Natural killer cell (primary cell): ENCODE measurements at places on chromosomes 16 and 17.
A peak's percentile ranks its signal among the peaks of the same experiment; 100 is the strongest.

DNA sequence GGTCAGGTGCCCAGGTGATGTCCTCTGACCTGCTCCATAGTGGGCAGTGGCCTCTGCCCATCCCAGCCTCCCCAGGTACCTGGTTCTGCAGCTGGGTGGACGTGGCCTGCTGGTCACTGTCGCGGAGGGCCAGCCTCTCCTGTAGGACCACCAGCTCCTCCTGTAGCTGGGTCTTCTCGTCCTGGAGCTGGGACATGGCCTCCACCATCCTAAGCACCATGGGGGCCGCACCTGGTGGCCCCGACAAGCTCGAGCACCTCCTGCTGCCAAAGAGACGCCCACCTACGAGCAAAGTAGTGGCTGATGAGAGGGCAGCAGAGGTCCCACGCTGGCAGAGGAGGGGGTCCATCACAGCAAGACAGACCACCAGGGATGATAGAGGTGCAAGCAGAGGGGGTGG is 16.9 kb downstream of the KIFC3 start:
- no peak for DNase-seq

- DNase-seq, result no peak
These were observed 1504.5 kb downstream of the CDH11 start for GRCh38 chr16:63617047-63617989.

GRCh38 chr17:59771093-59771492 is 63.6 kb downstream of the VMP1 start:
- DNase-seq, result no peak

DNA sequence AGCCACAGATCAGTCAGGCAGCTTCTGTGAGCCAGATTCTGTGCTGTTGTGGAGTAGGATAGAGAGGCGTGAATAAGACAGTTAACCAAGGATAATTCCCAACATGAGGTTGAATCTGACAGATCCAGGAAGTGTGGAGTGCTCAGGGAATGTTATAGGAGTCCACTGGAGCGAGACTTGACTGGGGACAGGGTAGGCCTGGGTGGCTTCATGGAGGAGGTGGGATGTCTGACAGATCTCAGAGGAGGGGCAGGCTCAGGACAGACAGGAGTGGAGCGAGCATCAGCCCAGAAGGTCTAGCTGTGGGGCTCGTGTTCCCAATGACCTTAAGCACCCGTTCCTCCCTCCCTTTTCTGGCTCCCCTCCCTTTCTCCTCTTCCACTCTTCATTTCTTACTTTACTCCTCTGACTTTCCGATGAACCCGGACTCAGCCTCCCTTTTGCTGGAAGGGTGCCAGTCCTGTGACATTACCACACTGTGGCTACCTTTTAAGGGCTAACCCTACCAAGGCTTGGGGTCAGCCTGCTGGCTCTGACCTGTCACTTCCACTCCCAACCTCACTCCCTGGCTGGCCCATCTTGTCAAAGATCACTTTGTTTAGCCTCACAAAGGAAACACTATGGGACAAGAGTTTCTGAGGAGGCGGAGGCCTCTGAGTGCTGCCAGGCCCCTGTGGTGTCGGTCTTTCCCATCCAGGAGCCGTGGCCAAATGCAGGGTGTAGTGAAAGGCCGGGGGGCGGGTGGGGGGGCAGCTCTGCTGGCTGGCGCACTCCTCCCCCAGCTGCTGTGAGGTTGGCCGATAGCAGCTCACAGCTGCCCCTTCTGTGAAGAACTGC is 28.5 kb upstream of the EFCAB13 start:
- DNase-seq, result no peak

GRCh38 chr16:28279006-28279405 is 13.3 kb upstream of the SBK1 start:
- no peak for DNase-seq

- DNase-seq, result no peak
These were observed 323.3 kb downstream of the BCAS3 start for GRCh38 chr17:61000911-61001310.

GRCh38 chr17:57132663-57133062 is 47.6 kb downstream of the AKAP1 start:
- no peak for DNase-seq

DNA sequence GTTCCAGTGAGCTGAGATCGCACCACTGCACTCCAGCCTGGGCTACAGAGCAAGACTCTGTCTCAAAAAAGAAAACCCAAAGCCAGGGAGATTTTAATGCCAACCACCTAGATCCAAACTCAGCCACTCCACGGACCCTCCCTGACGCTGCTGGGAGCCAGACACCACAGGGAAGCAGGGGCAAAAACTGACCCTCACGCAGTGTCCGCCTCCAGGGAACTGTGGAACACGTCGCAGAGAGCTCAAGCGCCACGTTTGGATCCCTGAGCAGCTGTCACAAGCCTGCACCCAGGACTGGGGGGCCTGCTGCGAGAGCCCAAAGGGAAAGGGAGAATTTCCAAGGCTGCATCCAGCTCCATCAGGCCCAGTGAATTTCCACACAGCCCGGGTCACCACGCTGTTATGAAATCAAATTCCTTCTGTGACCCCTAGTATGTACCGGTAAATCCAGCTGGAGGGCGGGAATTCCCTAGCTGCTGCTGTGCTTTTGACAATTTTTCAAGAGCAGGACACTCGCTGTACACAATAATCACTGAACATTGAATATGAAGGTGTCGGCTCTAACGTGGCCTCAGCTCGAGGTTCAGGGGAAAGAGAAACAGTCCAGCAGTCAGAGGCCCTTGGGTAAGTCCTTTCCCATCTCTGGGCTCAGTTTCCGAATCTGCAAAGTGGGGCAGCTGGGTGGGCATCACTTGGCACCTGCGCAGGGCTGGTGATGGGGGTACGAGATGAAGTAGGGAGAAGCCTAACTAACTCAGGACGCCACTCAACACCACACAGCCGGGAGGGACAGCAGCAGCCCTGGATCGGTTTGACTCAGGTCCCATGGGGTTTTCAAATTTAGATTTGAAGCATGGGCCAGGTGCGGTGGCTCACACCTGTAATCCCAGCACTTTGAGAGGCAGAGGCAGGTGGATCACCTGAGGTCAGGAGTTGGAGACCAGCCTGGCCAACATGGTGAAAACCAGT is 8.6 kb downstream of the CARHSP1 start:
- DNase-seq, result no peak

- DNase-seq, result peak; percentile 36
These were observed 2.7 kb upstream of the TRAF7 start for GRCh38 chr16:2152695-2153506.

DNA sequence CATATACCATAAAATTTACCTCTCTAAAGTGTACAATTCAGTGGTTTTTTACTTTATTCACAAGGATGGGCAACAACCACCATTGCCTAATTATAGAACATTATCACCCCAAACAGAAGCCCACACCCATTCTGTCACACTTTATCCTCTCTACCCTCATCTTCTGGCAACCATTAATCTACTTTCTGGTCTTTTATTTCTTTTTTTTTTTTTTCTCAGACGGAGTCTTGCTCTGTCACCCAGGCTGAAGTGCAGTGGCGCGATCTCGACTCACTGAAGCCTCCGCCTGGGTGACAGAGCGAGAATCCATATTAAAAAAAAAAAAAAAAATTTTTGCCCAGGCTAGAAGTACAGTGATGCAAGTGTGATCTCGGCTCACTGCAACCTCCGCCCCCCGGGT is 90.7 kb upstream of the CLEC18B start:
- no peak for DNase-seq

DNA sequence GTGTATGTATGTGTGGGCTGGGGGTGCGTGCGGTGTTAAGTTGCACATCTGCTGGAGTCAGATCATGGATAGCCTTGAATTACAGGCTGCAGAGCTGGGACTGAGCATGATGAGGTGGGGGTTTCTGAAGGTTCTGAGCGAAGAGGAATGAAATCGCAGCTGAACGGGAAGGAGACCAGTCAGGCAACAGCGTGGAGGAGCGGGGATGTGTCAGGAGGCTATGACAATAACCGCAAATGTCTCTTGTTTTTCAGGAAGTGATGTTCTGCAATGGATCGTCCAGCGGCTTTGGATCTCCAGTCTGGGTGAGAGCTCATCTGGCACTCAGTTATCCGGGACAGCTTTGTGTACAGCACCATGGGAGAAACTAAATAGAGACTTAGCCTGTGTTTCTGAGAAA is 20.9 kb downstream of the RGS9 start:
- DNase-seq, result no peak

DNA sequence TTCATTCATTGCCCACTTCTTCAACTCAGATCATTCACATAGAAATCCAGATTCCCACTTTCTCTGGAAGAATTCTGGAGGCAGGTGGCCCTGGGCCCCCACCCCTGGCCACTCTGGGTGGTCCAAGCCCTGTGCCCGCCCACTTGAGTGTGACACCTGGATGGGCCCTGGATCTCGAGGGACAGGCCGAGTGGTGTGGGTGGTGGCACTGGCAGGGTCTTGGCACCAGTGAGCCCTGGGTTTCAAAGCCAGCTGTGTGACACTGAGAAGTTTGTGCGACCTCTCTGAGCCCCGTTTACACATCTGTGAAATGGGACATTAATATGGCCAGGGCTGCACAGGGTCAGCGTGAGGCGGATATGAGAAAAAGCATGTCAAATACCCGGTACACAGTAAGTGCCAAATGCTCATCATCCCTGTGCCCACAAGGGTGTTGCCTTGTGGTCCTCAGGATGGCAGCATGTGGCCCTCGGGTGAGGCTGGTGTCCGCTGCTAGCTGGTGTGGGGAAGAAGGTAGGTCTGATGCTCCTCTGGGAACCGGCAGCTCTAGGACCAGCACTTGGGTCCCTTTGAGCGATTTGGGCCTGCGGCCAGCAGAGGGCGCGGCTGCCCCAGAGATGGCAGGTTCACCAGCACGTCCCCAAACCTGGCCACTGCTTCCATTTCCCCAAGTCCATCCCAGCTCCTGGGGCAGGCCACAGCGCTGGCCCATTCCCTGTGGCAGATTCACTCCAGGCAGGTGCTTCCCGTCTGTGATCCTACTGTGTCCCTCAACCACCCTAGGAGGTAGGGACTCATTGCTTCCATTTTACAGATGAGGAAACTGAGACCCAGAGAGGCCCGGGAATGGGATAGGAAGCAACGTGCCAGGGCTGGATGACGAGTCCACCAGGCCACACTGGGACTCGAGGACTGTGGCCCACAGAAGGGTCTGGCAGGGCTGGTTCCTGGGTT is 3.6 kb downstream of the OSGIN1 start:
- peak; percentile 67 for DNase-seq

GRCh38 chr17:65173284-65173793 is 36.2 kb downstream of the RGS9 start:
- peak; percentile 40 for DNase-seq

DNA sequence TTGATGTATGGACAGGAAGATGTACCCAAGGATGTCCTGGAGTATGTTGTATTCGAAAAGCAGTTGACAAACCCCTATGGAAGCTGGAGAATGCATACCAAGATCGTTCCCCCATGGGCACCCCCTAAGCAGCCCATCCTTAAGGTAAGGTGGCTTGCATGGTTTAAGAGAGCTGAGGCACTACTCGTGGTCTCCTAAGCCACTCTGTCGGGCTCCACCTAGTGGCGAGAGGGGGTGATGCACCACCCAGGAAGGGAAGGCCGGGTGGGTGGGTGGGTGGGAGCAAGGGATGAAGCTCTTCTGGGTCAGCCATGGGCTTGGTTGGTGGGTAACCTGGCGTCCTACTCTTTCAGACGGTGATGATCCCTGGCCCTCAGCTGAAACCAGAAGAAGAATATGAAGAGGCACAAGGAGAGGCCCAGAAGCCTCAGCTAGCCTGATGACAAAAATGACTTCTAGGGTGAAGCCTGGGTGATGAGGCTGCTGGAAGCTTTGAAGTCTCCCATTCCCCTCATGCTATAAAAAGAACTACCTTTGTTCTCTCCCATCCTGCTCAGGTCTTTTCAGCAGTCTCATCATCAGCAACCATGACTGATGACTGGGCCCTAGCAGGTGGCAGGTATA is 21.5 kb downstream of the GPR179 start:
- DNase-seq, result peak; percentile 82

GRCh38 chr17:48841395-48841831 is 10.6 kb downstream of the CALCOCO2 start:
- DNase-seq, result no peak

- no peak for DNase-seq
These were observed 35.8 kb downstream of the PTRH2 start for GRCh38 chr17:59671386-59671785.
